SK-N-MC (cell line): ENCODE measurements at places on chromosomes 2 and 18.

DNA sequence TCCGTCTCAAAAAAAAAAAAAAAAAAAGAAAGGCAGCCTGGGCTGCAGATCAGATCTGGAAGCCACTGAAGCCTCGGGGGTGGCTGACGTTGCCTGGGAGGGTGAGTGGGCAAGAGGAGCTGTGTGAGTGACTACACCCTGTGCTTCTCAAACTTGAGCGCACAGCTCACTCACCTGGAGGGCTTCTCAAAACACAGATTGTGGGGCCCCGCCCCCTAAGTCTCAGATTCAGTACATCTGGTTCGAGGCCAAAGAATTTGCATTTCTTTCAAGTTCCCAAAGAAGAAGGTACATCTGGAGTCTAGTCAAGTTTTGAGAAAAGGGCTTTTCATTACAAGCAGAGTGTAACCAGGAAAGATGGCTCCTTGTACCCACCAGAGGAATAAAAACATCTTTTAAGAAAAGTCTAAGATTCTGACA is 97.7 kb upstream of the CAB39 start:
- DNase-seq, result no peak

- DNase-seq, result no peak
Measured at GRCh38 chr2:72846171-72847095, 20.6 kb upstream of the EXOC6B start.

GRCh38 chr2:226969417-226970080 is 133.7 kb downstream of the RHBDD1 start:
- DNase-seq, result no peak

GRCh38 chr18:56799756-56800155 is 148.6 kb downstream of the WDR7 start:
- peak; percentile 24 for DNase-seq

- no peak for DNase-seq
Measured at GRCh38 chr2:181174611-181175580, 194.5 kb downstream of the UBE2E3 start.

DNA sequence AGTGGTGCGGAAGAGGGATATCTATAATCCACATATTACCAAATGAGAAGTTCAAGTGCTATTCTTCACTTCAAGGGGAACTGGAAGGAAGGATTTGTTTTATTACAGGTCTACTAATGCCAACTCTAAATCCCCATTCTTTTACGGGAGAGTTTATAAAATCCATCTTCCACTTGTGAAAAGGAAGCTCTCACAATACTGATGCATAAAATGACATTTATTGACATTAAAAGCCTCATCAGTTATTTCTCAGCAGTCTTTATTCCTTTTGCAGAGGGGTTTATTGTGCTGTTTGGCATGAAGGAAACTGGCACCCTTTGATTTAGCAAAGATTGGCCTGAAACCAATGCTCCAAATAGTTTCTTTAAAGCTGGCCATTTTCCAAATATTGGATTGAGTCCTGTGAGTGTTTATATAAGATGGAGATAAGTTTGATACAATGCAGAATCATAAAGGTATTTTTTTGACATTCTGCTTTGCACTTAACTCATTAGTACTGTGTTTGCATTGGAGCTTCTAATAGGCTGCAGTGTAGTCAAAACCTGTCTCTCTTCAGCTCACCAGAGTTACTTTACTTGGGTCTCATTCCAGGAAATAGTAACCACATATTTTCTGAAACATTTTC is 26.6 kb downstream of the LRP1B start:
- DNase-seq, result no peak

DNA sequence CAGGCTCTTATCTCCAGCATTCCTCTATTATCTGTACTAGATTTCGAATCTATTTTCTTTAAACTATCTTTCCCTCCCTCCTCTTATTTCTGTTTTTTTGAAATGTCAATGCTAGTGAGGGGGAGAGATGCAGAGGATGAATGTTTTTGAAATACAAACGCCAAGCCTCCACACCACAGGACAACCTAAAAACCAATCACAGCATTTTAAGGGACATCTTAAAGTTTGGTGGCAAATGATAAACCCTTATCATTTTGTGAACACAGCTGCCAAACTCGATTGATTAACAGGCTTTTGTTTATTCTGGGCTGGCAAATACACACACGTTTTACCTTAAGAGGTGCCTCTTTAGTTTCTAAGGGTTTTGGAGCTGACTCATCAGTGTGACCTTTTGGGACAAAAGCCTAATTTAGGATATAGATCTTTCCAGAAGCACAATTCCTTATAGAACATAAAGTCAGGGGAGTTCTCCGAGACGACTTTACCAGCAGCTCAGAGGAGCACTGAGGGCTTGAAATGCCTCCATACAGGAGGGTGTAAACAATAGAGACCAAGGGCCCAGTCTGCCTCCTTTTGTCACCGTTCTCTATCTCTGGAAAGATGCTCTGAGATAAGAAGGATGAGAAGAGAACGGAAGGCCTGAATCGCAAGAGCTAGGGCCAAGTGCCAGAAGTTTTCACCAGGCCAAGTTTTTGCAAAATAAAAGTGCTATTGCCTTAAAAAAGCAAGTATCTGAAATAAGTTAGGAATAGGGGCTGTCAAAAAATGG is 4.2 kb upstream of the MEIS1 start:
- no peak for DNase-seq

- DNase-seq, result no peak
Measured at GRCh38 chr2:222844323-222844722, 16.5 kb upstream of the ACSL3 start.

GRCh38 chr2:120433816-120434290 is 87.9 kb downstream of the INHBB start:
- DNase-seq, result no peak

GRCh38 chr18:32257084-32257785 is 67.4 kb downstream of the MEP1B start:
- no peak for DNase-seq

- DNase-seq, result no peak
Measured at GRCh38 chr2:28927878-28928277, 33.4 kb downstream of the WDR43 start.

DNA sequence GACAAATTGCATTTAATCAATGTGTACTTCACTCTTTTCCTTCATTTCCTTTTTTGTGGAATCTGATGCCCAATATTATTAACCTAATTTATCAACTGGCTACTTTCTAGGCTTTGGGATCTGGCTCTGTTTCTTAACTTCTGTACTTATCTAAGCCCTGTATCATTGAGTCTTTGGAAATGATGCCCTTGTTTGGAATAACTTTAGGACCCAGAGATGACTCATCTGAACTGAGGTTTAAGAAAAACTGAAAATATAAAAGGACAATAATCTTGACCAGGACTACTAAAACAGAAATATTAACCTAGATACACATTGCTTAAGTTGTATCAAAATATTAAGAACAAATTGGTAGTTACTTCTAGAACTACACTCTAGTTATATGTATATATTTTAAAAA is 600.8 kb downstream of the CPS1 start:
- no peak for DNase-seq

DNA sequence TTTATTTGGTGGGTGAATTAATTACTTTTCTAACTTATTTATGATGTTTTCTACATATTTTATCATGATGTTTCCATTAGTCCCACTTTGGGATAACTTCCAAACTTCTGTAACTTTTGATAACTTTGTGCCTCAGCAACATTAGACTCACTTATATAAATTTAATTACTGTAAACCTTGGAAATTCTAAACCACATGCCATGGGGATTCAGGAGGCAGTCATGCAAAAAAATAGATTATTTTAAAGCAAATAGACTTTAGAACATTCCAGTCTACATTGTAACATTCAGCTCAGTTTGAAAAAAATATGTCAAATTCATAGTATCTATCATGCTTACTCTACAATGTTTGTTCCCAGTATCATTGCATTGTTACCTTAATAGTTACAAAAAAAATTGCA is 728.5 kb upstream of the NRXN1 start:
- DNase-seq, result no peak

GRCh38 chr2:120887320-120887697 is 151.6 kb downstream of the GLI2 start:
- DNase-seq, result no peak

GRCh38 chr2:172551271-172551670 is 4.6 kb upstream of the PDK1 start:
- no peak for DNase-seq

- DNase-seq, result no peak
Measured at GRCh38 chr2:121828281-121828731, 72.9 kb downstream of the TSN start.

DNA sequence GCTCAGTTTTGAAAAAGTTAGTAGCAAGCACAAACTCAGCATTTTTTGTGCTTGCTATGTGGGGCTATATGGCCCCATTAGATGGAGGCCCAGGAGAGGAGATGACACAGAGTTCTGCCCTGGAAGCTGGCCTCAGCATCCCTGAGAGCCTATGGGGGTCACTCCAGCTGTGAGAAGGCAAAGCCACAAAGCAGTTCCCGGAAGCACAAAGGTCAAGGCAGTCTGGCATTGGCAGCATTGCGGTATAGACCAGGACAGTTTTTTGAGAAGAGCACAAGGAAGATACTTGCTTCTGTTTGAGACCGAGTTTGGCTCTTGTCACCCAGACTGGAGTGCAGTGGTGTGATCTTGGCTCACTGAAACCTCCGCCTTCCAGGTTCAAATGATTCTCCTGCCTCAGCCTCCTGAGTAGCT is 7.5 kb upstream of the ITPRIPL1 start:
- no peak for DNase-seq

GRCh38 chr18:78368726-78369125 is 610.9 kb upstream of the SALL3 start:
- no peak for DNase-seq

- DNase-seq, result no peak
Measured at GRCh38 chr2:29920631-29921559, 491 bp downstream of the ALK start.

GRCh38 chr2:201986463-201986735 is 47.3 kb upstream of the FZD7 start:
- DNase-seq, result no peak

DNA sequence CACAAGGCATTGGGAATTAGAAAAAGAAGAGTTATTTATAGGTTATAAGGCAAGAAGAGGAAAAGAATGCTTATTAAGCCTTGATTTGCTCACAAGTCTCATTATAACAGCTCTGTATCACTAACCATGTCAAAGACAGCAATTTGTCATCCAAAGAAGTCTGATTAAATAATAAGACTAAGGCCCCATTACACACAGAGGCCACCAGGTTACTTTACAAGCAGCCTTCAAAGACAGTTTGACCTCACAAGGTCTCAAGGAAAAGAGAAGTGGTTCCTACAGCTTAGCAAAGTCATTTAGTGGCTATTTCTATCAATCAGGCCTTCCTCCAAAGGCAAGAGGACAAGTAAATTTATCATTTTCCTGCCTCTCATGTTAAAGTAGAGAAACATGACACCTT is 188.5 kb downstream of the MBD2 start:
- DNase-seq, result no peak
